ENCODE measurements at places on chromosomes 1 and 21.

- DNase-seq, result no peak
These were observed 6.8 kb downstream of the TSPEAR start for GRCh38 chr21:44704636-44705001.

- DNase-seq, result no peak
These were observed 101.4 kb downstream of the TSEN15 start for GRCh38 chr1:184152974-184153373.

DNA sequence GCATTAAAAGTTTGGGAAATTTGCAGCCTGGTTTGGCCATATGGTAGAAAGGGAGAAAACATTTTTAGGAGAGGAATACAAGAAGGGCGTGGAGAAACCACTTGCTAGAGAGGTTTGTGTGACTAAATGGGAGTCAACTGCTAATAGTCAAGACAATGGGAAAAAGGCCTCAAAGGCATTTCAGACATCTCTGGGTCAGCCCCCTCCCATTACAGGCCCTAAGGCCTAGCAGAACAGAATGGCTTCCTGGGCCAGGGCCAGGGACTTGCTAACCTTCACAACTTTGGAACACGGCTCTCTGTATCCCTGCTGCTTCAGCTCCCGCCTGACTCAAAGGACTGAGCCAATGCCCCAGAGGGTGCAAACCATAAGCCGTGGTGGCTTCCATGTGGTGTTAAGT is 752.3 kb upstream of the ADAMTS5 start:
- DNase-seq, result no peak

GRCh38 chr1:190679044-190679443 is 201.4 kb upstream of the BRINP3 start:
- peak; percentile 3 for DNase-seq

DNA sequence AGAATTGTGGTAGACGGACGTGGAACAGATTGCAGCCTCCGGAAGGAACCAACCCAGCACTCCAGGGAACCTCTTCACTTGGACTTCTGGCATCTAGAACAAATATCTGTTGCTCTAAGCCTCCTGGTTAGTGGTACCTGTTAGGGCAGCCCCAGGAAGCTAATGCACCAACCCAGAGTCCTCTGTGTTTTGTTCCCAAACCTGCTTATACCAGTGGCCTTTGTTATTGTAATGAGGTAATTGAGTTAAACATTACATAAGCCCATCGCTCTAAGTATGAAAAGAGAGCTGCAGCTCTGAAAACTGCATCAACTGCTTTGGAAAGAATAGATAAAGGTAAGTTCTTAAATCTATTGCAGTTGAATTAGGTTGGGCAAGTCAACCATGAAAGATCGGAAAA is 516.7 kb downstream of the NPHP4 start:
- peak; percentile 4 for DNase-seq

GRCh38 chr1:200654660-200655059 is 15.0 kb downstream of the DDX59 start:
- peak; percentile 57 for DNase-seq

DNA sequence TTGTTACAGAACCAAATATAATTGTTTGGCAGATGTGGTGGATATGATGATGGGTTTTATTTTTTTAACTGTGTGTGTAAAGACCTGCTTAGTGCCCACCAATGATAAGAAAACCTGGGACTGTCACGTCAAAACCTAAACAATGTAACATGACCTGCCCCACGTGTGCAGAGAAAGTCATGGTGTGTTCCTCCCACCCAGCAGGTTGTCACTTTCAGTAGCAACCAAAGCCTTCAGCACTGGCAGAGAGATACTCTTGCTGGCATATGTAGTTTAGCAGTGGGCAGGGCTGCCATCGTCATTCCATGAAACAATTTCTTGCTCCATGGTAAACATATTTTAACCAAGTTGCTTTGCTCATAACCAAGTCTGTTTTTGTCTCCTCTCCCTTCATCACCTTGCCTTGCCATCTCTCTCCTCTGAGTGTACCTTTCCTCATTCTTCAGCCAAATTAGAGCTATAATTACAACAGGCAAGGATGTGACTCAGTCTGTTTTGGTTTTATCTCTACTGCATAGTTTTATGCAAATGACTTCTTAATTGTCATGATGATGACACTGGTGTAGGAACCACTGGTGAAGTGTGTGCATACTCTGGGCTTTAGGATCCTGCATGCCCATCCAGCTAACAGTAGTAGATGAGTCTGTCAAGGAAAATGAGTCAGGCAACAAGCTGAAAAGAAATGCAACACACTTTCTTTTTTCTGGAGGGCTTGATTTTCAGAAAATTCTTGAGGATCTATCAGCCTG is 150.3 kb downstream of the EDEM3 start:
- DNase-seq, result no peak

- no peak for DNase-seq
These were observed 14.6 kb downstream of the STRIP1 start for GRCh38 chr1:110048923-110049601.

GRCh38 chr1:110312188-110313121 is 26.7 kb upstream of the RBM15 start:
- peak; percentile 76 for DNase-seq

DNA sequence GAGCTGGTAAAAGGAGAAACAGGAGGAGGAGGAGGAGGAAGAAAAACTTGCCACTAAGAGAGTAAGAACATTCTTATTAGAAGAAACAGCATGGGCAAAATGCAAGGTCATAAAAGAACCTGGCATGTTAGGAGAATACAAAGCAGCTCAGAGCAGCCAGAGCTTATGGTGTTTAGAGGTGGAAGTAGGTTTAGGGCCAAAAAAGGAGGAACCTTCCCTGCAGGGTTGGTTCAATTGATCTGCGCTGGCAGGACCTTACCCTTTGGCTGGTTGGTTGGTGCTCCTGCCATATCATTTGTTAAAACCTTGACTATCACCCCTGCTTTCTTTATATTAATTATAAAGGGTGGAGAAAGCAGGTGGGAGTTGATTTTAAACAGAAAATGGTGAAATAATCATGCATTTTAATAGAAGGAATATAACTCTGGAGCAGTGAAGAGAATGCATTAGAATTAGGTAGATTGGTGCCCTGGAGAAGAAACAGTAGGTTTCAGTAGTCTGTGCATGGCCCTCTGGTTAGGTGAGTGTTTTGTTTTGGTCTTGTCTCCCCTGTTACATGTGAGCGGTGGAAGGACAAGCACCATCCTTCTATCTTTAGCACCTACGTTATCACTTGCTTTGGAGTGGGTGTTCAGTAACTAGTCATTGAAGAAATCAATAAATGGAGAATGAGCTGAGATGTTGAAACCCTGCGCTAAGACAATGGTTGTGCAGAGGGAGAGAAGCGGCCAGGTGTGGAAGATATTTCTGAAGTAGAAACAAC is 110.4 kb upstream of the NGF start:
- DNase-seq, result no peak

DNA sequence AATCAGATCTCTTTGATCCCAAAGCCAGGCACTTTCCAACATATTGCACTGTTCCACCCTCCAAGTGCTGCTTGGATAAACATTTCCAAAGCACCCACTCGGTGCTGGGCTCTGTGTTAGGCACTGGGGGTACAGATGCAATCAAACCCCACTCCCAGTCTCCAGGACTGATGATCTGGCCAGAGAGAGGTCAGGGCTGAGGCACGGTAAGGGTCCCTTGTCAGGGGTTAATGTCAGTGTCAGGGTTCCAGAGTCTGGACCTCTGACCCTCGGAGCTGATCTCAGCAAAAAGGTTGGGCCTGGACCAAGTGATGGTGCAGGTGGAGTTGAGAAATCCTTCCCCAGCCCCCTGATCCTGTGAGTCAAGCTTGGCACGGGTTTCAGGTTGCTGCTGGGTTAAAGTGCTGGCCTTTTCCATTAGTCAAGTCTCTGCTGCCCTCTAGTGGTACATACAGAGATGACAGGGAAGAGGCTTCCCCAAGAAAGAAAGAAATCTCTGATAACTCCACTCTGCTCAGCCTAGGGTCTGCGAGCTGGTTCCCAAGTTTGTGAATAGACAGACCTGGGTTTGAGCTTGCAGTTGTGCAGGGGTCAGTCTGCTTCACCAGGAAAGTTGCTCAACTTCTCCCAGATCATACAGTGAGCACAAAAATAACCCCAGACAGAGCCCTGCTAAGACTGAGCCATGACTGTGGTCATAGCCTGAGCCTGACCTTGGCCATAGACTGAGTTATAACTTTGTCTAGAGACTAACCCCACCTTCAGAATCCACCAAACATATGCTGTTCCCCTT is 74.6 kb downstream of the DMRTA2 start:
- DNase-seq, result peak; percentile 79

DNA sequence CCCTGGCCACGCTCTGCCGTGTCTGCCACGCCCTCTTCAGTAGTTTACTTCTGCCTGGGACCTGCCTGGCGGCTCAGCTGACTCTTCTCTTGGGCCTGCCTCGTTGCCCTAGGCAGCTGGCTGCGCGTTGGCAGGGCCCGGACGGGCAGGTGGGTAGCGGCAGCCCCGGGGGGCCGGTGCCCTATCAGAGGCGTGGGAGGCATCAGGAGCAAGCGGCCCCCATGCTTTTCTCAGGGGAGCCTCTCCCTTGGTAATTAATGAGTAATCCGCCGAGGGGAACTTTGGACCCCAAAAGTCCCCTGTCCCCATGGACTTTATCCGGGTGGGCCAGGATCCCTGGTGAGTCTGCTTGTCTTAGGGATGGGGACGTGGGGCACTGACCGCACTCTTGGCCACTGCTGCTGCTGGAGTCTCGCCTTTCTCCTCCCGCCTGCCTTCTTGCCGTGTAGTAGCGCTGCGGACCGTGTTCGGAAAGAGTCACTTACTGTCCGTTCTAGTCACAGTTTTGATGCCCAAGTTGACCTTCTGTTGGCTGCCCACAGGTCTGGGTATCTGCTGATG is 22.7 kb downstream of the SKI start:
- peak; percentile 53 for DNase-seq

GRCh38 chr1:118304722-118305359 is 119.8 kb upstream of the SPAG17 start:
- peak; percentile 32 for DNase-seq

- DNase-seq, result peak; percentile 17
These were observed 22.7 kb upstream of the IFNAR1 start for GRCh38 chr21:33302055-33302454.

- peak; percentile 87 for DNase-seq
These were observed 19.3 kb downstream of the DPT start for GRCh38 chr1:168709405-168710363.

- DNase-seq, result peak; percentile 81
These were observed 52.6 kb upstream of the JUN start for GRCh38 chr1:58836408-58836807.

DNA sequence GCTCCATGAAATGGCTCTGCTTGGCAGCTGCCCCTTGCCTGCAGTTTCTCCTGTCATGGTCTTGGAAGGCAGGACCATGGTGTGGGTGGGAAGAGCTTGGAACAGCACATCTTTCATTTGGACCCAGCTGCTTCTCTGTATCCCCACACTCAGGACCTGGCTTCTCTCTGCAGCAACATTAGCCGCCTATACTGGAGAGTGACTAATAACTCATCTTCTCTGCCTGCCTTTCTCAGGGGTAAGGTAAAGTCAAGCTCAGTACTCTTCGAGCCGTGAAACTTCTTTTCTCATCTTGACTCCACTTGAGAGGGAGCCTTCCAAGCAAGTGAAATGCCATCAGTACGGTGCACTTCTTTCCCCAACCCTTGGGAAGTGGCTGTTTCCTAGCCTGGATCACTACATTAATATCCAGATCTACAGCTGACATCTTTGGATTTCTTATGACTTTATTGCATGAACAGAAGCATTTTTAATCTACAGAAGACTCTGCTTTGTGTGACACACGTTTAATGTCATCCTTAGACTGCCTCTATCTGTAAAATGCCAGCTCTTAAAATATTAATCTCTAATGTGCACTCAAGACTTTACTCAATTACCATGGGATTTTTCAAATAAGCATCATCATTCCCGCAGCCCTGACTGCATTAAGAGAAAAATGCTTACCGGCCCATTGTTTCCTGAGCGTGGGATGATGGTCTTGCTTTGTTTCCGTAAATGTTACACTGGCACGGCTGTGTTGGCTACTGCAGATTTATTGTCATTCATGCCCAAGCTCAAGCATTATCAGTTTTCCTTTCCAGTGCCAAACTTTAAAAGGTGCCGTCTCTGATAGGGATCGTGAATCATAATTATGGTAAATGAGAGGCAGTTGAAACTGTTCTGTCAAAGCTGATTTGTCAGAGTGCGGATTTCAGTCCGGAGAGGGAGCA is 242.9 kb downstream of the HHAT start:
- no peak for DNase-seq

GRCh38 chr1:27554293-27554692 is 49.7 kb downstream of the AHDC1 start:
- DNase-seq, result no peak

GRCh38 chr21:42319376-42319775 is 4.2 kb upstream of the TFF3 start:
- no peak for DNase-seq

GRCh38 chr1:42740851-42741580 is 980 bp upstream of the CLDN19 start:
- no peak for DNase-seq

- no peak for DNase-seq
These were observed 24.7 kb downstream of the SLC6A17 start for GRCh38 chr1:110174961-110175360.

- DNase-seq, result no peak
These were observed 418.3 kb downstream of the MATN1 start for GRCh38 chr1:30305061-30305460.

- DNase-seq, result no peak
These were observed 46.7 kb upstream of the PPP2R5A start for GRCh38 chr1:212238552-212238951.

Measured in kidney tubule cell (primary cell).